Right renal pelvis (tissue), 4 donors: ENCODE measurements at places on chromosomes 3 and 15.

- peak; percentile 81 for DNase-seq
These were observed 21.6 kb downstream of the ANAPC13 start for GRCh38 chr3:134464064-134464688.

DNA sequence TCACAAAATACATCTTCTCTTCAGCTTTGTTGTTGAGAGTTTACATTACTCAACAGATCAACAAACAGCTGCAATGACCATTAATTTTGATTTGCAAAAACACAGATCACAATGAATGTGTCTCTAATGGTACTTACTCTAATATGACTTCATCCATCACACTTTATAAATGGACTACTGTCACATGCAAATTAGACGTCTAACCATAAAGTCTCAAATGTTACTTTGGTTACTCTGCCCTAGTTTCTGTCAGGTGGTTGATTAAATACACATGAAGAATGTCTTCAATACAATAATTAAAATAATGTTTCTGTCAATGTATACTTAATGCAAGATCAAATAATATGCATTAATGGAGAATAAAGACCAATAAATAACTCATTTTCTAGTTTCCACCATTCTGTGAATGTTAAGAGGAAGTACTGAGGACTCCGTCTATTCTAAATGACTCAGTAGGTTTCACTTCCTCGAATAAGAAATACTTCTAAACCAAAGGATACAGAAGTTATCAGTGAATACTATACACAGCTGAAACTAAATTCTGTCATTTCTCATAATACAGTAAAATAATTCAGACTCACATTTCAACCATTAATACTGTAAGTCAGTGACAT, 145.8 kb downstream of the CBLB start:
- no peak for DNase-seq

GRCh38 chr15:39756806-39757522, 25.7 kb downstream of the FSIP1 start:
- peak; percentile 72 for DNase-seq

GRCh38 chr3:33722626-33723370, 4.7 kb upstream of the CLASP2 start:
- DNase-seq: no peak

DNA sequence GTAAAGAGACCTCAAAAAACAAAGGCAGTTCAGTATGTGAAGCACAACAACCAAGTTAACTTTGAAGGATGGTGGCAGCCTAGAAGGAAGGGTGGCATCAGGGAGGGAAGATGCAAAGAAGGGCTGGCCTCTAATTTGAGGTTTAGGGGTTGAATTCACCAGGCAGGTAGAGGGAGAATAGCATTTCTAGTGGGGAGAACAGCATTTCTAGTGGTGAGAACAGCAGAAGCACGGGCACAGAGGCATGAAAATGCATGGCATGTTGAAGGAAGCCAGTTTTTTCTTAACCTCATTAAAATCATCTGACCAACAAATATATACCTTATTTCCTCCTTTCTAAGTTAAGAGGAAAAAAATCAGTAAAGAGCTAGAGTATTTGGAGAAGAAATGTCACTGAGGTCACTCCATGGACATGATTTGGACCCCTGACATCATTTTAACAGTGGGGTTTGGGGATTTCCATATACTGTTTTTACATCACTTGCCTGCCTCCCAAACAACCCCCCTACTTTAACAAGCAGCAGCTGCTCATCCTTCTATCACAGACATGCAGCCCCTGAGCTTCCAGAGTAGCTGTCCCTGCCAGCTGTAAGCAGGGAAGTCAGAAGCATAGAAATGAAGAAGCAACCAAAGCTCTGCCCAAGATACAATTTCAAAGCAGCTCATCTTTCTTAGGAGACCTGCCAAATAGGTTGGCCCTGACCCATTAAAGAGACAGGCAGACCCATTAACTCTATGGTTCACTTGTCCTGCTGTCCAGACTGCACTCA, 2.4 kb upstream of the POPDC2 start:
- DNase-seq: no peak

DNA sequence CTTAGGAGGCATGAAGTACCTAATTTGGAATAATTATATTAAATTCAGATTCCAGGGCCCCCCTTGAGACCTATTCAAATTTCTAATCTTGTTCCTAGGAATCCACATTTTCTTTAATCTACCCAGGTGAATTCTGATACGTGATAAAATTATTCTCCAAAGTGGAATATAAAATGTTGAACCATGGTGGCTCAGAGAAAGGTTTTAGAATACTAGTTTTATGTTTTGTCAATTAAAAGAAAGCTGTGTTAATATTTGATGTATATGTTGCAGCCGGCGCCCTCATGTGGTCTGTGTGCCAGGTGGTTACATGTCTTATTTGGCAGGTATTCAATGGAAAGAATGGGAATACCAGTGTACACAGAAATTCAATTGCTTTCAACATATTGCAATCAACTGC, 321.8 kb downstream of the FEZF2 start:
- no peak for DNase-seq

- DNase-seq: peak; percentile 43
These were observed at the start of gene EPHA6 for GRCh38 chr3:96813820-96814650. EPHA6 (plus strand) TSS chr3:96814594.

DNA sequence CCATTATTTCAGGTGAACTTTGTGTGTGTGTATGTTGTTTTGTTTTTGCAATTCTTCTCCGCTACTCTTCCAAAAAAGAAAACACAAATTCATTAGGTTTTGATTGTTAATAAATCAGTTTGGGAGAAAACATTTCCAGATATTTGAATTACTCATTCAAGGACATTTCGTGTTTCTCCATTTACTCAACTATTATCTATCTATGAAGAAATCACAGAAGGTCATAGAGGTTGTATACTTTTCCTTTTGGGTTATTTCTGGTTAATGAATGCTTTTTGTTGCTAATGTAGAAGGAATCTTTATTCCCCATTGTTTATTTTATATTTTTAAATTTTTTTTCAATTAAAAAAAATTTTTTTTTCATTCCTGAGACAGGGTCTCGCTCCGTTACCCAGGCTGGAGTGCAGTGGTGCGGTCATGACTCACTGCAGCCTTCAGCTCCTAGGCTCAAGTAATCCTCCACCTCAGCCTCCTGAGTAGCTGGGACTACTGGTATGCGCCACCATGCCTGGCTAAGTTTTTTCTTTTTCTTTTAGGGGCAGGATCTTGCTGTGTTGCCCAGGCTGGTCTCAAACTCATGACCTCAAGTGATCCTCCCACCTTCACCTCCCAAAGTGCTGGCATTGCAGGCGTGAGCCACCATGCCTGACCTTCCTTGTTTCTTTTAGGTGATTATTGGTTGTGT, 28.4 kb downstream of the IGF1R start:
- no peak for DNase-seq

DNA sequence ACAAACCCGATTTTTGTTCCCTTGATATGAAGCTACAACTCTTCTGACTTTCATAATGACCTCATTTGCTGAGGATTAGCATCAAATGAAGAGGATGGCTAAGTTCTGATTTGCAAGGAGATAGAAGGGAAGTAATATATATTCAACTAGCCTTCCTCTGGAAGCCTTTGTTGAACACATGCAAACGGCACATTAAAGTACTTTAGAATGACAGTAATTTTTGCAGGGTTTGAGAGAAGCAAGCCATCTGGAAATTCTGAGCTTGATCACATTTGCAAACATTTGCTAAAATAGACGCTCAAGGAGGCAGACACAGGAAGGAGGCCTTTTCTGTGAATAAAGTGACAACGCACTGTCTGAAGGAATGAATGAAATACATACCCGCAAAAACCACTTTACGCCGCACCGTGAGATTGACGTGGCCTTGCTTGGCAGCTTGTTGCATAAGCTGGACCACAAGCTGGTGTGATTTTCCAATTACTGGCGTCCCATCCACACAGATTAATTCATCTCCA, 657.2 kb downstream of the MAGI1 start:
- no peak for DNase-seq

DNA sequence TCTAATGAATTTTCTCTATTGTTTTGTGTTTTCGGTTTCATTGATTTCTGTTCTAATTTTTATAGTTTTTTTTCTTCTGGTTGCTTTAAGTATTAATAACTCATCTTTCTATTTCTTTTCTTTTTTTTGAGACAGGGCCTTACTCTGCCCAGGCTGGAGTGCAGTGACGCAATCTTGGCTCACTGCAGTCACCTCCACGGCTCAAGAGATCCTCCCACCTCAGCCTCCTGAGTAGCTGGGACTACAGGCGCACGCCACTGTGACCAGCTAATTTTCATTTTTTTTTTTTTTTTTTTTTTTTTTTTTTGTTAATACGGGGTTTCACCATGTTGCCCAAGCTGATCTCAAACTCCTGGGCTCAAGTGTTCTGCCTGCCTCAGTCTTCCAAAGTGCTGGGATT, 14.5 kb downstream of the KBTBD8 start:
- DNase-seq: no peak
